ENCODE measurements at places on chromosomes 4 and X.
A peak's percentile ranks its signal among the peaks of the same experiment; 100 is the strongest.

DNA sequence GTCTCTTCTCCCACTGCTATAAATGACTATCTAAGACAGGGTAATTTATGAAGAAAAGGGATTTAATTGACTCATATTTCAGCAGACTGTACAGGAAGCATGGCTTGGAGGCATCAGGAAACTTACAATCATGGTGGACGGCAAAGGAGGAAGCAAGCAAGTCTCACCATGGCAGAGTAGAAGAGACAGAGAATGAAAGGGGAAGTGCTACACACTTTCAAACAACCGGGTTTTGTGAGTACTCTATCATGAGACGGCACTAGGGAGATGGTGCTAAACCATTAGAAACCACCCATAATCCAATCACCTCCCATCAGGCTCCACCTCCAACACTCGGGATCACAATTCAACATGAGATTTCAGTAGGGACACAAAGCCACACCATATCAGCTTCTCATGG lies 11.1 kb downstream of the UBE2NL start:
- no peak for DNase-seq

DNA sequence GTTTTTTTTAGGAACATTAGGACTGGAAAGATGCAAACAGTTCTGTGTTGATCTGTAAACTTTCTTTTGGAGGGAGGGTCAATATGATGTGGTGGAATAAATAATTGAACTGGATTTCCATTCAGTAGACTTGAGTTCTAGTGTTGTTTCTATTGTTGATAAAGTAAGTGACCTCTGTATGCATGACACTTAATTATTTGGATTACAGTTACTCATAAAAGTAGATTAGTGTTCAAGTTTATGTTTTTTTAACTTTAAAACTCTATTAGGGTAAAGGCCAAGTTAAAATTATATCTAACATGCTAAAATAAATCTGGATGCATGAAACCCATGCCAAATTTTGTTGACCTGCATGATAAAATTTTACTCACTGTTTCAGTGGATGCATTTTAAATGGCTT lies 85.4 kb upstream of the NR3C2 start:
- no peak for DNase-seq

DNA sequence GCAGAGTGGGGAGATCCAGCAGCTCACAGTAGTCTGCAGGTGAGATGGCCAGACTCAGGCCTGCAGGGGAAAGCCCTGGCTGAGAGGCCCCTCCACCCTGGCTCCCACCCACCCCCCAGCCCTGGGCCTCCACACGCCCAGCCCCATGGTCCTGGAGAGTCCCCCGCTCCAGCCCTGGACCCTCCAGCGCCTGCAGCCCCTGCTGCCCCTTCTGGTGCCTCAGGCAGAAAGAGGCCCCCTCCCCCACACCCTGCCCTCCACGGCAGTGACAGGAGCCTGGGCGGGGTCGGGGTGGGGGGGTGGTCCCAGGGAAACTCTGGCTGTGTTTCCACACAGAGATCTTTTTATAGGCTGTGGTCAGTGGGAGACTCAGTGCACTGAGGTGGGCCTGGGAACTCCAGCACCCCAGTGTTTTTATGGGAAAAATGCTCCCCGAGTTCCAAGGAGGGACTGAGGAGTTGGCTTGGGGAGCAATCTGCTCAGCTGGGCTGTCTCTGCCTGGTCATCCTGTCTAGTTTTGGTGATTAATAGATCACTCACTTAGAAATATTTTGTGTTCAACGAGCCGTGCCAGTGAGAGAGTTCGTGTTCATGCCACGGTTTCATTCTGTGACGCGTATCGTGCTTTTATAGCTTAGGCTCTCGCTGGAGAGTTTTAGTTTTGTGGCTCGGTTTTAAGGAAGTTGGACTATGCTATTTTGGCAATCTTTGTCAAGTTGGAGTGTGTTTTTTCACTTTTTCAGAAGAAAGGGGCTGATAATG lies 53.1 kb upstream of the HGFAC start:
- peak; percentile 44 for DNase-seq

GRCh38 chr4:28391877-28392276 lies 1531.2 kb downstream of the STIM2 start:
- DNase-seq: no peak

DNA sequence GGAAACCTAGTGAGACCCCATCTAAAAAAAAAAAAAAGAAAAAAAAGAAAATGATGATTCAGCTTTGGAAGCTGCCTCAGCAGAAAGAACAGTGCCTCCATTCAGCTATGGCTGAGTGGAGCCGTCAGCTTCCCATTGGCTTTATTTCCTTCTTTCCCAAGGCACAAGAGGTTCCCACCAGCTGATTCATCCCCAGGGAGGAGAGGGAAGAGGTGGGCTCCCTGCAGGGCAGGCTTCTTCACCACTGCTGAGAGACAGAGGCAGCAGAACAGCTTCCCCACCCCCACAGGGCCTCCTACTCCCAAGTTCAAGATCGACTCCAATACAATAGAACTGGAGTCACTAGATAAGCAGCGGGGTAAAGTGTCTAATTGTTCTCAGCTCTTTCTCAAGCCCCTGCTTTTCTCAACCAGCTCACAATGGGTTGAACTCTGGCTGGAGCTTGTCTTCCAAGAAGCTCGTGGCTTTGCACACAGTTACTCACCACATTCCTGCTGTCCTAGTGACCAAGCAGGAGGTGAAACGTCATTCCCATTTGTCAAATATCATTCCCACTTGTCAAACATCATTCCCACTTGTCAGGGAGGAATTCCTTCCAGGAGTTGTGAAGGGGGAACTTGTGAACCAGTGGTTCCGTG lies 47.8 kb downstream of the FHDC1 start:
- no peak for DNase-seq

GRCh38 chr4:64713256-64713840 lies 304.1 kb upstream of the TECRL start:
- no peak for DNase-seq
